ENCODE measurements at places on chromosomes 7 and 10.

DNA sequence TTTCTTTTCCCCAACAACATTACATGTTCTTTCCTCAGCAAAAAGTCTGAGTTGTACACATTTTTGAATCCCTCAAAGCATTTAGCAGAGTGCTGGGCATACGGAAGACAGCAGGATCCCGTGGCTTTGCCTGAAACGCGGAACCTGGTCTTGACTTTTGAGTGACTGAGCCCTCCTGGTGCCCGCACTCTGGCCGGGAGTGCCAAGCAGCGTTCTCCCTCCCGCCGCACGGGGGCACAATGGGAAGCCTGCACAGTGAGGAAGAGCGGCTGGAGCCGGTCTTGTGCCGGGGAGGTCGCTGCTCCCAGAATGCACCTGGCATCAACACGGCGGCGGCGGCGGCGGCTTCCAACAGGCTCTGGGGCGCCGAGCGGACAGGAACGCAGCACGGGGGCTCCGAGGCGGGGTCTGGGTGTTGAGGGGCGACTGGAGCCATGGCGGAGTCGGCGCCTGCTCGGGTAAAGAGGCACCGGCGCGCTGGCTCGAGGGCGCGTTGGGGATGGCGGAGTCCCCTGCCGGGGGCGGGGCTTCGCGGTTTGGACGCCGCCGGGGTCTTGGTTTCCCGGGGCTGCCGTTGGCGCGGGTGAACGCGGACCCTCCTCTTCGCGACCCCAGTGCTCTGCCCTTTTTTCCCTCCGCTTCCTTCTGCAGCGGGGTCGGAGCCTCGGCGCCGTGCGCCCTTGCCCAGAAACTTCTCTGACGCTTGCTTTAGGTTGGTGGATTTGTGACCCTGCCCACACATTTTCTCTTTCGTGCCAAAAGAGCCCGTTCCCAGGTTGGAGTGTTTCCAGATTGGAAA, at the start of gene ZNF212:
TSS of gene ZNF212 (plus strand) at position 307 of the 799 bp plus-strand sequence. CDS start at position 435, 128 bp downstream.
- peak; percentile 80 for DNase-seq

DNA sequence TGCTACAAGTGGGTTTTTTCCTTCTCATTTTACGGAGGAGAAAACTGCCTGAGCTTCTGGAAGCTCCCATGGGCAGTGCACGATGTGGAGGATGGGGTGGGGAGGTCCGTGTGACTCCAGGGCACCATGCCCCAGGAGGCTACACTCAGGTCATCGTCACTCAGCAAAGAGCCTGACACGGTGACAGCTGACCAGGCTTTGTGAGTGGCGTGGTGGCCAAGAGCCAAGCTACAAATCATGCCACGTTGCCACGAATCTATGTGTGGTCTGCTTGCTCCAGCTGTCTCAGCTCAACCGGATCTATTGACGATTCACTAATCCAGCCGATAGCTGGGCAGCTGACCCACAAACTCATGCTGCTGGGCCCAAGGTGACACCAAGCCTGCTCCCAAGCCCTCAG, 27.6 kb upstream of the C10orf71 start:
- DNase-seq = no peak

DNA sequence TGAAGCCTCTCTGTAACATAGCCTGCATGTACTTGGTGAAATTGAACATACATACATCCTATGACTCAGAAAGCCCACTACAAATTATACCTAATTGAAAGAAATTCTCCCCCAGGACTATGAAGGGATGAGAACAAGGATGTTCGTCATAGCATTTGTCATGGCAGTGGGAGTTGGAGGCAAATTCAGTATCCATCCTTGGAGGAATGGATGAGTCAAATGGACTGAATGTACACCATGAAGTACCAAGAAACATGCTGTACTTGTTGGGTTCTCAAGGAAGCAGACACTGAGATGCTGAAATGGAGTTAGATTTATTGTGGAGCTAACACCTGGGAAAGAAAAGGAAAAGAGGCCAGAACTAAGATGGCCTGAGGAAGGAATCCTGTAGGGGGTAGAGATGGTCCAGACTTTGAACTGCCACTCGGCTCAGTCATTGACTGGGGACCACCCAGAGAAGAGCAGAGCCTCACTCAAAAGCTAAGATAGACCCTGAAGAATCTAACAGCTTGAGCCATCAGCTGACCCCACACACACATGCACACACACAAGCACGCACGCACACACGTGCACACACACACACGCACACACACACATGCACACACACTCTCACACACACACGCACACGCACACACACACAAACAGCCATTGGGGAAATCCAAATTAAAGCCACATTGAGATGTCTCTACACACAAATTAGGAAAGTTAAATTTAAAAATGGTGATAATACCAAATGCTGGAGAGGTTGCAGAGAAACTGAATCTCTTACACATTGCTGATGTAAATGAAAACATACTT, 22.3 kb downstream of the AOC1 start:
- DNase-seq = no peak

GRCh38 chr10:26881600-26882331, 21.0 kb upstream of the ABI1 start:
- peak; percentile 69 for DNase-seq

- DNase-seq = no peak
These were observed 81.4 kb downstream of the ADCYAP1R1 start for GRCh38 chr7:31133497-31133896.

GRCh38 chr7:44149571-44150465, 8.7 kb upstream of the MYL7 start:
- no peak for DNase-seq

GRCh38 chr7:132723506-132724081, 147.3 kb upstream of the PLXNA4 start:
- no peak for DNase-seq

GRCh38 chr7:93923296-93923695, 1.8 kb downstream of the GNG11 start:
- no peak for DNase-seq

Data from HCT116 (cell line).